Stimulated activated CD8-positive, alpha-beta memory T cell treated with anti-CD3 and anti-CD28 coated beads, Interleukin-4, amount 100 ng/mL, for 1 hour (primary cell): ENCODE measurements at places on chromosomes 4 and X.

- DNase-seq, result no peak
Observed at GRCh38 chr4:125016892-125017299, 297.9 kb upstream of the FAT4 start.

DNA sequence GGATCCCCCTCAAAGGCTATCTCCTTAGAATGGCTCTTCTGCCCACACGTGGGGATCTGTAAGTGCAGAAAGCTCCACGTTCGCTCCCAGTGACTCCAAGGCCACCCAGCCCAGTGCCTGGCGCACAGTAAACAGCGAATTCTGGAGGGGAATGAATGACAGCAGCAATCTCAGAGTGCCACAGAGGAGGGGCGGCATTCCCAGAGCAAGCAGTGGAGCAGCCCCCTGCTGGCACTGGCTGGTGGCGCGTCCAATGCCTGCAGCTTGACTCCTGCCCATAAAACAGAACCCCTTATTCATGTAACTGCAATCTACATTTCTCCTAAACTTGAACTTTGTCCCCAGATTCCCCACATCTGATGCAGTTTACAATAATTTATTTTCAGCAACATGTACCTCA is 6.9 kb upstream of the HELT start:
- DNase-seq, result no peak

DNA sequence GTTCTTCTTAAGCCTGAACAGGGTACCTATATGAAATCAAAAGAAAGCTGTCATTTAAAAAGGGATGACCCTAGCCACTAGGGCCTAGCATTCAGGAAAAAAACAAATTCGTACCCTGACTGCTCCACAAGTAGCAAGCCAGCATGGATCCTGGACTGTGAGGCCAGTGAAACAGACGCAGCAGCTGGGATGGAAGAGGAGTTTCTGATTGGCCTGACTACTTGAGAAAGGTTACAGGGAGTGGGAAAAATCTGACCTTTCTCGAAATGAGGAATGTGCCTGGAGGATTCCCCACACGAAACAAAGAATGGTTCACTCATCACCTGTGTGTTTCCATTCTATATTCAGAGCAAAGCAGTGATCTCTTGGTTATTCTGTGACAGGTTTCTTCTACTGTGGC is 87.6 kb upstream of the JADE1 start:
- DNase-seq, result no peak

DNA sequence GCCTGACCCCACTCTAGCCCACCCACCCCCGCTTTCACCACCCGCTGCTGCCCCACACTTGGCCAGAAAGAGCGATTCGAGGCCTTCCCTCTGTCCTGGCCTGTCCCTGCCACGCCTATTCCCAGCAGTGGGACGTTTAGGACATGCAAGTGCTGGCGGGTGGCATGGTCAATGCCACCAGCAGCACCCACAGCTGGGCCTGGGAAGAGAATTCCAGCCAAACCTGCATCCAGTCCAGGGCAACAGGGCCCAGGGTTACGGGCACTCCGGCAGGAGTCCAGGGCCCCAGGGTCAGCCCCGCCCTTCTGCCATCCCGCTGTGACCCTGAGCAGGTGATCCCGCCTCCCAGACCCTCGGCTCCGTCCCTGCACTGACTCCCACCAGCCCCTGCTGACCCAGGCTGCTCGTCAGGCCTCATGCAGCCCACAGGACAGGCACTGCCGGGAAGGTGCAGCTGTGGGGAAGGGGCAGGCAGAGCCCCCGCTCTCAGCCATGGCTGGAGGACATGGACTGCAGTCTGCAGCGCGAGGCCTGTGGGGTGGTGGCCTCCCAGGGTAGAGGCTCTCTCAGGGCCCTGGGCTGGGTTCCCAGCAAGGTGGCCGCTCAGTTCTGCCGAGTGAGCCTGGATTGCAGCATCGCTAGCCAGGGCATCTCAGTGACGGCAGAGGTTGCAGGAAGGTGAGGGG is 6.8 kb upstream of the HTRA3 start:
- no peak for DNase-seq

DNA sequence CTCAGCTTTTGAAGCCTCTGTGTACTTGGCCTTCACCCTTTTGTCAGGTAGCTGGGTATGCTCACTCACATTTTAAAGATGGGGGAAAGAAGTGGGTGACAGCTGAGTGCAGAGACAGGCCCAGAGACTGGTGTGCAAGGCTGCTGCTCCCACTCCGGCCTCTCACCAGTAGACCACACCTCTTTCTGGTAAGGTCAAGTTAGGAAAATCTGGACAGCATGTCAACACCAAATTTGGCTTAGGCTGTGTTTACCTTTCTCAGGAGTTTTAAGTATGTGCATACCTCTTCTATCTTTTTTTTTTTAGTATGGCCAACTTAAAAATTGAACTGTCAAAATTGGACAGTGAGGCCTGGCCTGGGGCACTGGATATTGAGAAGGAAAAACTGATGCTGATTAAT is 66.6 kb downstream of the CLDN22 start:
- no peak for DNase-seq

GRCh38 chr4:822361-823175 is 3.4 kb downstream of the CPLX1 start:
- no peak for DNase-seq

- DNase-seq, result no peak
Observed at GRCh38 chr4:184196730-184197385, 20.8 kb downstream of the ENPP6 start.

- DNase-seq, result no peak
Observed at GRCh38 chr4:61782133-61782532, 582.0 kb downstream of the ADGRL3 start.

DNA sequence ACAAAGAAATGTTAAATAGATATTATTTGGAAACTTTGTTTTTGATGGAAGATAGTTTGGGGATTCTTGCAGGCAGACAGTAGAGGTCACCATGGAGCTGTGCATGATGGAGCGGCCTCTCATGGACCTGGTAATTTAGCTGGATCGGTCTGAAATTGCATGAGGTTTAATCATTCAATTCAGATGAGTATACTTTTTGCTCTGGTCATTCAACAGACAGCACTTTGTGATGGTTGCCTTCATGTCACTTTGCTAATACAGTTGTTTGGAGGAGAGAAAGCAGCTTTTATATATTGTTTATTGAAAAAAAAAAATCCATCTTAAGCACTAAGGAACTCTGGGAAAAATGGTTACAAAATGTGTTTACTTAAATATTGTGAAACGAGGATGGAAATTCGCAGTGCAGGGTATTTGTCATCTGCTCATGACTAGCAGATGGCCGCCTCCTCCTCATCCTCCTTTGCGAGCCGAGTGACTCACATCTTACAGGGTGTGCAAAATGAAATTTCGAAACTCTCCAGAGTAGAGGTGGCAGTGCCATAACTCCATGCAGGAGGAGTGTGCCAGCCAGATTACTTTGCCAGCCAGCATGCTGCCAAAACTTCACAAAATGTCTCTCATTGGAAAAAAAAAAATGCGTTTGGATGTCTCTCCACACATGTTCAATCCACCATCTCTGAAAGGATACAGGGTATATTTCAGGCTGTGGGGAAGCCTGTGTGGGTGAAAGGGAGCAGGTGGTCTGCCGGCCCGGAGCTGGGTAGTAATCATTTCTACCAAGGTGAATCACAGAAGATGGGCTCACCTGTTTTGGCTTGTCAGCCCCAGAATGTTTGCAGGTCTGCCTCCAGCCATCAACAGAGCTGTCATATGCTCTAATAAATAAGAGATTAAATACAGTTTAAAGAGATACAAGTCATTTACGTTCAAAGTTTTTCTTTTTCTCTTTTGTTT is 314.9 kb upstream of the DIPK2B start:
- no peak for DNase-seq

- DNase-seq, result no peak
Observed at GRCh38 chrX:12496343-12496742, 294.9 kb upstream of the PRPS2 start.

DNA sequence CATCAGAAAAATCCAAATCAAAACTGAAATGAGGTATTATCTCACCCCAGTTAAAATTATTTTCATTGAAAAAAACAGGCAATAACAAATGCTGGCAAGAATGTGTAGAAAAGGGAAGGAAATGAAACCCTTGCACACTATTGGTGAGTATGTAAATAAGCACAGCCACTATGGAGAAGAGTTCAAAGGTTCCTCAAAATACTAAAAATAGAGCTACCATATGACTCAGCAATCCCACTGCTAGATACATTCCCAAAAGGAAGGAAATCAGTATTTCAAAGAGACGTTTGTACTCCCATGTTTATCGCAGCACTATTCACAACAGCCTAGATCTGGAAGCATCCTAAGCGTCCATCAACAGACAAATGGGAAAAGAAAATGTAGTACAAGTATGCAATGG is 932.4 kb downstream of the PCDH18 start:
- DNase-seq, result no peak

GRCh38 chrX:1614927-1615326 is at the start of gene ASMT:
TSS of gene ASMT (plus strand) at chrX:1615059. CDS start at chrX:1615200, 141 bp downstream.
- no peak for DNase-seq
